ENCODE measurements at places on chromosomes 3 and 15.

DNA sequence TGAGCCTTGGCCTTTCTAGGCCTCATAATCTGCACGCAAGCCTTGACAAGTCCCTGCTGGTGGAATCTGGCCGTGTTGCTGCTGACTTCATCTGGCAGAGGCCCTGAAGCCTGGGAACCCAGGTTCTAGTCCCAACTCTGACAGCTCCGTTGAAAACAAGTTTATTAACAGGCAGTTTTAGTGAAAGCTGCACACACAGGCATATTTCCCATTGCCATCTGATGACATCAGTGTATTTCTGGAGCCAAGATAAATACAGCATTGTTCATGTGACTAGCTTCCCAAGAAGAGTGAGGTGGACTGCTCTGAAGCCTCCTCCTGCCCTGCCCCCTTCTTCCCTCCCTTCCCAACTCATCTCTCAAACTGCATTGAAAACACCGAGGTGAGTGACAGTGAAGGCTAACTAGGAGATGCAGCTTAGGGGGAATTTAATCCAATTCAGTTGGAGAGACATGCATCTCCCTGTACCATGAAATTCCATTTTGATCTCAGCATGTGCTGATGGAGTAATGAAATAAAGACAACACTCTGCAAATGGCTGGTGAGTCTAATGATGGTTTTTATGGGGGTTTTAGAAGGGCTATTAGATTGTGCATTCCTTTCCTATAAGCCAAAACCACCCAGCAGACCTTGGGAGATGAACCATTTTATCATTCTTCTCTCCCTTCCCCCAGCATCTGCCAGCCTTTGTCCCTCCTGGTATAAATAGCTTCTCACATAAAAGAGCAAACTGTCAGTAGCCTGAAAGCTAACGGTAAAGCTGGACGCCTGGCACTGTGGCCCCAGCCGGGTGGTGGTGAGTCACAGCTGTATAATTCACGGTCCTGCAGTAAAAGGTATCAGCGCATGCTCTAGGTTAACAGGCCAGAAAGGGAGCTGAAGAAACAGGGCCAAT, 38.0 kb downstream of the PRICKLE2 start:
- no peak for DNase-seq

DNA sequence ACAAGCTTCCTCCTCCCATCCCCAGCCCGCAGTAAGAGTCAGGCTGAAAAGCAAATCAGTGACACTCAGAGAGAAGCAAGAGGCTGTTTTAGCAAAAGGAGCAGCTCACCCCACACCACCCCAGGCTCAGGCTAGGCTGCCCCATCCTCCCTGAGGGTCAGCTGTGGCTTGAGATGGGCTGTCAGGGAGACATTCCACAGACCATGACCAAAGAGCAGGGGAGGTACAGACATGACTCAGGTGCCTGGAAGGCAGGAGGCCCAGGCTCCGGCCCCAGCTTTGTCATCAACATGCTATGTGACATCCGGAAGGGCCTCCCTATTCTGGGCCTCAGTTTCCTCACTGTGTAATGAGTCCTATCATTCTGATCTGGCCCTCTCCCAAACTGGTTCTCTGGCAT, 24.7 kb downstream of the HCN4 start:
- no peak for DNase-seq

DNA sequence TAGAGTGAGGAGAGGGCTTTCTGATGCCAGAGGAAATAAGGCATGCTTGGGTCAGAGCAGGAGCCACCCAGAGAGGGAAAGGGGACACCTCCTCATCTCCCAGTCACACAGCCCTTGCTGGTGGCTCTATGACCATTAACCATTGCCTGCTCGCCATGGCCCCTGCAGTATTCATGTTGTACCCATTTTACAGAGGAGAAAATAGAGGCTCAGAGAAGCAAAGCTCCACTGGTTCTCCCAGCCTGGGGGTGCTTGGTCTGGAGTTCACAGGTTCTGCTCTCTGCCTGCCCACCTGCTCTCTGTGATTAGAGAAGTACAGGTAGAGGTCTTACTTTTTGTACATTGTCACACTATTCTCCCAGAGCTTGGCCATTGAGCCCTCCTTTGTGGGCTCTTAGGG, 56.2 kb downstream of the LINGO1 start:
- no peak for DNase-seq

GRCh38 chr3:190575437-190576185, 61.7 kb downstream of the IL1RAP start:
- DNase-seq: no peak

- DNase-seq: peak; percentile 40
Observed at GRCh38 chr3:169811631-169812331, 889 bp upstream of the LRRIQ4 start.

GRCh38 chr3:23421811-23422516, 218.8 kb downstream of the UBE2E2 start:
- no peak for DNase-seq

- peak; percentile 5 for DNase-seq
Observed at GRCh38 chr3:58104712-58105111, 96.5 kb downstream of the FLNB start.

- peak; percentile 46 for DNase-seq
Observed at GRCh38 chr15:76840830-76841460, 64.2 kb downstream of the SCAPER start.

- peak; percentile 4 for DNase-seq
Observed at GRCh38 chr3:60512506-60512905, 738.7 kb downstream of the FHIT start.

DNA sequence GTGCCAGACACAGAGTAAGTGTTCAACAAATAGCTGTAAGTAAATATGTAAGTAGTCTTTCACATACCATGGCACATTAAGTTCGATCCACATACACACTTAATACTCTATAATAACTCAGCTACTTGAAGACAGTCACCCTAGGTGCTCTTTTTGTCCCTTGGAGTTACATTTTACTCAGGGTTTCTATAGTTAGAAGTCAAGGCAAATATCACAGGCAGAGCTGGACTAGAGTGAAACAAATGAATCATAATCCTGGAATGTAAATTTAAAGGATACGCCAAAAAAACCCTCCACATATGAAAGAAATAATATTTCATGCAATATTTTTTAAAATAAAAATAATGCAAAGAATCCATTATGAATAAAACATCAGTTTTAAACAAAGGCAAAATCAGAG, 461.8 kb downstream of the MAGI1 start:
- DNase-seq: no peak

GRCh38 chr3:25789596-25790556, at the start of gene OXSM:
OXSM (plus strand) TSS chr3:25790090; CDS start chr3:25791021, 931 bp downstream.
- DNase-seq: peak; percentile 82

DNA sequence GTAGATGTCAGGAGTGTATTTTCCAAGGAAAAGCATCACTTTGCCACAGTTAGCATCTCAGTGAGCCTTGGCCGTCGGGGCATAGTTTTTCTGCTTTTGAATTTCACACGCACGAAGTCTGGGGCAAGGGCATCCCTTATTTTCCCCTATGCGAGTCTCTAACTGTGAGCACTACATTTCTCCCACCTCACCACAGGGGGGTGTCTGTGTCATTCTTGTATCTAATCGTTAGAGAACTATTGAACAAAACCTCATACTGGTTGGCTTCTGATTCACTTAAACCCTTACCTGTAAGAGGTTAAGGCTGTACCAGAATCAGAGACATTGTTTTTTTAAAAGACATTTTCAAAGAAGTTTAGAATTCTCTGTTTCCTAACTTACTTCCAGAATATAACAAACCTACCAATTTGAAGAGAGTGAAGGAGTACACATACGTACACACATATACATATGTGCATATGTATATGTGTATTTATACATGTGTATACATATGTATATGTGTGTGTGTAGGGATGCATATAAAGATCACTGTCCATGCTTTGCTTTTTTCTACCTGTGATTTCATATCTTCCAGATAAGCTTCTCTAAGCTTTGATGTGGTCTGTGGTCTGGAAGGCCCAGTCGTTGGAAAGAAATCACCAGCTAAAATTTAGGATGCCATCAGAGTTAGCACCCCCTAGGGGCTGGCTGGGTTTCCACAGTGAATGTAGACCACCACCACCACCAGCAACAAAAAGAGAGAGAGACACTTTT, 49.4 kb downstream of the MYZAP start:
- peak; percentile 36 for DNase-seq

DNA sequence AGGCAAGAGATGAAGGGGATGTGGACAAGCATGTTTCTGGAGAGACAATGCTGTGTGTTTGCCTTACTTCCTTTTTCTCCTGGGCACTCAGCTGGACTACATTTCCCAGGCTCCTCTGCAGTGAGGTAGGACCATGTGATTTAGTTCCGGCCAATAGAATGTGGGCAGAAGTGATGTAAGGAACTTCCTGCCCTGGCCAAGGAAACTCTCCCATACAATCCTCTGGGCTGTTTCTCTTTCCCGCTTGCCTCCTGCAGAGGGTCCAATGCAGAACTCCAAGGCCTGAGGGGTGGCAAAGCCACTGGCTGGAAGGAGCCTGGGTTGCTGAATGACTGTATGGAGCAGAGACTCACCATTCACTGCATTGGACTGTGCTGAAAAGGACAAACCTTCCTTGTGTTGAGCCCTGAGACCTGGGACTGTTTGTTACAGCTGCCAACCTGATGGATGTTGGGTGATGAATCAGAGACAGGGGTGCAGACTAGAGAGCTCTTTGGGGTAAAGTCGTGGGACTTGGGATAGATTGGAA, 82.7 kb upstream of the SLC6A6 start:
- peak; percentile 62 for DNase-seq

- no peak for DNase-seq
Observed at GRCh38 chr3:52118156-52118875, 35.9 kb downstream of the POC1A start.

- DNase-seq: no peak
Observed at GRCh38 chr15:32636410-32636809, 5.1 kb upstream of the SCG5 start.

DNA sequence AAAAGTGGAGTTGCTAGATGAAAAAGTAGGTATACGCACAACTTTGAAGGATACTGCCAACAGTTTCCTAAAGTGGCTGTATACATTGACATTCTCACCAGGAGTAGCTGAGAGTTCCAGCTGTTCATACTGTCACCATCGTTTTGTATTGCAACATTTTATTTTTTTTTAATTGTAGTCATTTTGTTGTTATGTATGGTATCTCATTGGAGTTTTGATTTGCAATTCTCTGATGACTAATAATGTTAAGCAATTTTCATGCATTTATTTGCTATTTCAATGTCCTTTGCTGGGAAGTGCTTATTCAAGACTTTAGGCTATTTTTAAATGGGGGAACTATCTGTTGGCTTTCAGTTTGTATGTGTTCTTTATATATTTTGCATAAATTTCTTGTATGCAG, 185.1 kb upstream of the TGFBR2 start:
- DNase-seq: no peak

DNA sequence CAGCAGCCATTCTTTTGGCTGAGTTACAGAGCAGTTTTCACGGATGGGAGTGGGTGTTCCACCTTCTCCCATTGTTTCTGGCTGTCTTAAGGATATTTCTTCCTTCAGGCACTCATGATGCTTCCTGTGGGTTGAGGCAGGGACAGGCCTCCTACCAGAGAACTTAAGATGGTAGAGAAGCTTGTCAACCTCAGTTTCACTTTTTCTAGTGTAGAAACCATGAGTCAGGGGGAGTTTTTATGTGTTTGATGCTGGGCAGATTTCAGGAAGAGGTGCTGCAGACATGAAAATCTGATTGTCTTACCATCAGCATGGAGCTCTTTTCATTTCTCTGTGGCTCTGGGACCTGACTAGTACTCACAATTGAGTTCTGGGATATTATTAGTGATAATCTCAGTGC, 48.7 kb upstream of the VEPH1 start:
- DNase-seq: no peak

GRCh38 chr3:60053526-60054265, 1003.9 kb upstream of the CFAP20DC start:
- no peak for DNase-seq

DNA sequence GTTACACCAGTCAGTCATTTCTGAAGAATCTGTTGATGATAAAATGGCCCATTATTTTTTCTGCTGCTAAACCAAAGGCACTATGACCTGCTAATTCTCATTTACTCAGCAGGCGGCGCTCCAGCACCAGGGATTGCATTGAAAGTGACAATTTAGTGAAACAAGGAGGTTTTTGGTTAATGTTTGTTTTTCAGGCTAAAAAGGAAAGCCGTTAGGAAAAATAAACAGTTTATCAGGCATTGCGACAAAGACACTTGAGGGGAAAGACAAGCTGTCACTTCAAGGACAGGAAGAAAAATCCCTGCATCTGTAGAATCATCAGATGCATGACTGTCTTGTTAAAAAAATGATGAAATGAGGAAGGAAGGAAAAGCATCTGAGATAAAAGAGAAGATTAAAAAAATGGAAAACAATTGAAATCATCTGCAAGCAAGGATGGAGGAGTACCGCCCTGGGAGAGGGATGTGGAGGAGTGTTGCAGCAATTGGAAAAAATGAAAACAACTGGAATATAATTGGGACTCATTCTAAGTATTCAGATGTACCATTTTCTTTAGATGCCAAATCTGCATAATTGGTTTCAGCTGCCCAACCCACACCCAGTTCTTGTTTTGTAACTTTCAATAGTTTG, 54.0 kb downstream of the NR1D2 start:
- DNase-seq: peak; percentile 19

DNA sequence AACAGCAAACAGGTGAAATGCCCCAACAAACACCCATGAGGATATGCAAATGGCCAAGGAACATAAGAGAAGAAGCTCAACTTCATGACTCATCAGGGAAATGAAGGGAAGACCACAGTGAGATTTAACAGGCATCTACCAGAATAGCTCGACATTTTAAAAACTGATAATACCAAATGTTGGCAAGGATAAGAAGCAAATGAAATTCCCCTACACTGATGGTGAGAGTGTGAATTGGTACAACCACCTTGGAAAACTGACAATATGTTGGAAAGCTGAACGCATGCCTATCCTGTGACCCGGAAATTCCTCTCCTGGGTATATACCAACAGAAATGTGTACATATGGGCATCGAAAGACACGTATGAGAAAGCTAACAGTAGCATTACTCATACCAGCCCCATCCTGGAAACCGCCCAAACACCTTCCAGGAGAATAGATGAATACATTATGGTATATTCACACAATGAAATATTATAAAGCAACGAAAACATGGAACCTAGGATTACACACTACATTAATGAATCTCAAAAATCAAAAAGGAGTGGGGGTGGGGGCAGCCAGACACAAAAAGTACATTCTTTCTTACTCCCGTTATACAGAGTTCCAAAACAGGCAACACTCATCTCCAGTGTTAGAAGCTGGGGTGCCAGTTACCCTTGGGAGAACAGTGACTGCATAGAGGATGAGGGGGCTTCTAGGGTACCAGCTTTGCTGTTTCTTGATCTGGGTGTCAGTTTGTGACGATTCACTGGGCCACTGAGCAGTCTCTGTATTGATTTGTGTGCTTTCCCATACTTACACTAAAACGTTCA, 16.9 kb downstream of the RFTN1 start:
- DNase-seq: no peak

DNA sequence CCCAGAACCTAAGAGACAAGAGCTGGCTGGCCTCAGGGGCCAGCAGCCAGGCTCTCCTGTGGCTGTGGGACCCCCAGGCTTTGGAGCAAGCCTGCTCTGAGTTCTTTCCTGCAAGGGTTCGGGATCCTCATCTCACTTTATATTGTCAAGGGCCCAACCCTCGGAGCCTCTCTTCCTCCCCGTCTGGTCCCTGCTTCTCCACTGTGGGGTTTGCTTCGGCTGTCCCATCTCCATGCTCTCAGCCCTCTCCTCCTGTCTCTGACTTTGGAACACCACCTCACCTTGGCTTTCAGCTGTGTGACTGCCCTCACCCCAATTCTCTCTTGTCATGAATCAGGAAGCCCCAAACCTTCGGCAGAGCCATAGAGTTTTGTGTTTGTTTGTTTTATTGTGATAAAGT, 30.0 kb downstream of the MRAS start:
- DNase-seq: no peak

- DNase-seq: no peak
Observed at GRCh38 chr3:68360492-68360891, 571.9 kb downstream of the TAFA4 start.

Data from NCI-H2171 treated with DMSO at 0.1 percent for 48 hours (cell line).